ENCODE measurements at places on chromosomes 3 and 15. TPM values are rescaled to one million over a fixed set of nuclear protein-coding genes. Genes with fewer than 3 reads are reported as not detected.

SATB1 gene
- 82.1 TPM for total RNA-seq

SERP1 gene
- 87.9 TPM for total RNA-seq

DNA sequence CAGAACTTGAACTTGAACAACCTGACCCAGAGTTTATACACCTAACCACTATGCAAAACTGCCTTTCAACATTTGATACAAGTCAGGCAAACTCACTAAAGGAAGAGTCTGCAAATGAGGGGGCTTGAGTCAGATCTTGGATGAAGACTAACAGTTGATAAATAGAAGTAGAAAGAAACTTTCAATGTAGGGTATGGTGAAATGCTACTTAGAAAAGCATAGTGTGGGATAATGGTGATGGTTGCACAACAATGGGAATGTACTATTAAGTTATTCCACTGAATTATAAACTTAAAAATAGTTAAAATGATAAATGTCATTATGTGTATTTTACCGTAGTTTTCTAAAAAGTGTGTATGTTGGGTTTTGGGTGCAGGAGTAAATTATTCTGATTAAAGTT, 19.7 kb upstream of the ZNF280D start:
- no peak overlapping the region for H3K4me3 ChIP-seq
- no peak overlapping the region for H3K27ac ChIP-seq
- DNase-seq = no peak
- H3K36me3 ChIP-seq = no peaks in the 10 kb centered on the region

PLCB2 gene
- total RNA-seq = 8.4 TPM

DNA sequence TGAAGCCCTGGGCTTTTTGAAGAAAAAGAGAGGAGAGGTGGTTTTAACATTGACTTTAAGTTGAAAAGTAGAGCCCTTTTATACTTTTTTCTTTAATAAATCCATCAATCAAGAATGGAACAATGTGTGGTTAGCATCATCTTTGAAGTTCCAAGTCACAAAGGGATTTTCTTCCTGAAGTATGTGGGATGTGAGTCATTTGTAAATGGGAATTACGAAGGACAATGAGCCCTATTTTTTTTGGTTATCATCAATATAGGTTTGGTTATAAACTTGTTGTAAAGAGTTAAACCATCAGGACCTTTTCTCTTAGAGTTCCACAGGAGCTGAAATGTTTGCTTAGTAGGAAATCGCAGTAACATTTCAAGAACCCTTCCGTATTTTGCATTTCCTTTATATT, 38.3 kb downstream of the PIK3CA start:
- H3K27ac ChIP-seq = no peak overlapping the region
- no peaks in the 10 kb centered on the region for H3K36me3 ChIP-seq
- DNase-seq = no peak
- no peaks in the 10 kb centered on the region for H3K27me3 ChIP-seq

GRCh38 chr15:74442063-74442462, 8.3 kb upstream of the SEMA7A start:
- H3K27me3 ChIP-seq = no peaks in the 10 kb centered on the region
- no peaks in the 10 kb centered on the region for H3K36me3 ChIP-seq
- no peak overlapping the region for H3K27ac ChIP-seq
- H3K4me1 ChIP-seq = no peaks in the 10 kb centered on the region
